Bronchial epithelial cell (primary cell): ENCODE measurements at places on chromosomes 3 and 15.

DNA sequence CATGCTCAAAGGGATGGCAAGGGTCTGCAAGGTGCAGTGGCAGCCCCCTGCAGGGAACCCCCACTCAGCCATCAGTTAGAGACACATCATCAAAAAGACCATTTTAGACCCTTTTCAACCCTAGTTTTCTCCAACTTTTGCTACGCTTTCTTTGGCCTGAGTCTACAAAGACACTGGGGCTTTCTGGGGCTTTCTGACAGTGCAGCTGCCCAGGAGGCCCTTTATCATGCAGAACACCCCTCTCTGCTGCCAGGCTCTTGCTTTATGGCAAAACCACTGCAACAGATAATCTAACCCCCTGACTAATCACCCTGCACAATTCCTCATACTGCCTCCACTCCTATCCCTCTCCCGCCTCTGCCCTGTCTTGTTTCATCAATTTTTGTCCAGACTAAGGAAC, 2.4 kb downstream of the NMNAT3 start:
- DNase-seq: no peak

GRCh38 chr15:90060797-90061196, 41.5 kb downstream of the IDH2 start:
- peak; percentile 27 for DNase-seq

GRCh38 chr15:38853608-38854007, 289.0 kb upstream of the RASGRP1 start:
- DNase-seq: peak; percentile 32

DNA sequence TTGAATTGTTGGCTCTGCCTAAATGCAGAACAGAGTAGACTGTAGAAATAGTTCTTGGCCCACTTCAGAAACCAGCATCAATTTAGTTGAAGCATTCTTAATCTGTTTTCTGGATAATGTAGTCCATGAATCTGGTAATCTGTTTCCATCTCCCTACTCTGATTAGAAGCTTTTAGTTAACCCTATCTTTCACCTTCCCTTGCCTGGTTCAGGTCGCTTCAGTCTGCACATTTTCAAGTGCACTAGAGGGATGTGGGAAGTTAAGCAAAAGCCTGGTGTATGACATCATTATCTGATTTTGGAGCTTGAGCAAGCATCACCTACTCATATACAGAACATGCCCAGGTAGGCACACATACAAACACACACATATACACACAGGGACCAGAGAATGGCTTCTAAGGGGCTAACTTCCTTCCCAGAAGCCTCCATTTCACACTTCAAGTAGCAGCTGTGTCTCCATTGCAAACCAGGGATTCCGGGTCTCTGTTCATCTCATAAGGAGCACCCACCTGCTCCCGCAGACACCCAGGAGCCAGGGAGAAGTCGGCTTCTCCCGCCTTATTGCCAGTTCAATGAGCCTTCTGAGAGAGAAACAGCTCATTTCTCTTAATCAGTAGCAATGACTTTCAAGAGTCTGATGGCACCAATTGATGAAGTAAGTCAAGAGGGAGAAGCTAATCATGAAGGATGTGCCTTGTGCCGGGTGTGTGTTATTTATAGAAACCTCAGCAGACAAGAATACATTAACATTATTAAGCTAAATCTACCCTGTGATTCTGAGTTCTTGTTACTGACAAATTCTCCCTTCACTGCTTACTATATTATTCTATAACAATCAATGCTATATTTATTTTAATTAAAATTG, 347.9 kb upstream of the STAC start:
- no peak for DNase-seq

GRCh38 chr15:39430389-39430788, 150.5 kb upstream of the THBS1 start:
- no peak for DNase-seq

DNA sequence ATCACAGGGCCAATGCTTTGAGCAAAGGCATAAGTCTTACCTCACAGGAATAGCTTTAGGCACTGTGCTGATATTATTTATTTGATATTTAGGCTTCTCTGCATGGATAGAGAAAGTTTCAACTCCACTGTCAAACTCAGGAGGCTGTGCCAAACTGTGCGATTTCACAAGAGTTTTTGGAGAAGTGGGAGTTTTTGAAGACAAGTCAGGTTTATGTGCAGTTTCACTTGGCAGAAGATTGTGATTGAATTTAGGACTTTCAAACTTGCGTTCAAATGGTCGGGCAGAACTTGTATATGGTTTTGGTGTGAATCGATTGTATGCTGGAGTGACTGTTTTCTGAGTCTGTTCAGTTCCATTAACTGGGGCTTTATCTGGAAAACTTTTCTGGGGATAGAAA, 113.7 kb downstream of the TJP1 start:
- DNase-seq: no peak

GRCh38 chr15:33242165-33242564, 47.7 kb upstream of the FMN1 start:
- DNase-seq: peak; percentile 100

DNA sequence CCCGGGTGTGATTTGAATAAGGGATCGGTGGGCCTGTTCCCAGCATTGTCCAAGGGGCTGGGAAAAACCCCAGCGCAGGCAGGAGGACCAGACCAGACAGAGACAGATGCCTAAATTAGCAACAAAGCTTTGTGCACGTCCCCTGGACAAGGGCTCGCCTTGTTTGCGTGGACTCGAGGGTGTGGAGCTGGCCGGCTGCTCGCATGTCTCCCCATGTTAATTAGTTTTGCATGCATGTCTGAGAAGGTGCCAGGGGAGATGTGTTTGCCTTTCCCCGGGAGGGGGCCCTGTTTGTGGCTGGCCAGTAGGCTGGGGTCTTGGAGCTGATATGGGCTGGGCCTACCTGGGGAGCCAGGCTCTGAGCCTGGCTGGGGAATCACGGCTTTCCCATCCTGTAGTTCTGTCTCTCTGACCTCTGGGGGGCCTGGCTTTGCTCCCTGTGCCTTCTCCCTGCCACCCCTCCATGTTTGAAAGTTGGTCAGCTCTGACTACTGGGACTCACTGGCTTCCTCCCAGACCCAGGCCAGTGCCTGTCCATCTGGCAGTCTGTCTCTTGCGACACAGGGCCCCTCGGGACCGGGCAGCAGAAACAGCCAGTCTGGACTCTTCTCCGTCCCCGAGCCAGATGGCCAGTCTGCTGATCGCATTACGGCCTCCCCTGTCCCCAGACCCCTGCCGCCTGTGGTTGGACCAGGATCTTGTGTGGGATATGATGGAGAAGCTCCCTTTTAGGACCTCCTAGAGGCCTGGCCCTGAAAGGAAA, 55.4 kb upstream of the POLG start:
- DNase-seq: no peak

GRCh38 chr3:181250714-181251113, 261.2 kb upstream of the DNAJC19 start:
- DNase-seq: no peak

GRCh38 chr3:28590216-28590615, 241.6 kb upstream of the AZI2 start:
- DNase-seq: no peak

GRCh38 chr15:81054236-81054635, 53.5 kb downstream of the TLNRD1 start:
- DNase-seq: no peak

DNA sequence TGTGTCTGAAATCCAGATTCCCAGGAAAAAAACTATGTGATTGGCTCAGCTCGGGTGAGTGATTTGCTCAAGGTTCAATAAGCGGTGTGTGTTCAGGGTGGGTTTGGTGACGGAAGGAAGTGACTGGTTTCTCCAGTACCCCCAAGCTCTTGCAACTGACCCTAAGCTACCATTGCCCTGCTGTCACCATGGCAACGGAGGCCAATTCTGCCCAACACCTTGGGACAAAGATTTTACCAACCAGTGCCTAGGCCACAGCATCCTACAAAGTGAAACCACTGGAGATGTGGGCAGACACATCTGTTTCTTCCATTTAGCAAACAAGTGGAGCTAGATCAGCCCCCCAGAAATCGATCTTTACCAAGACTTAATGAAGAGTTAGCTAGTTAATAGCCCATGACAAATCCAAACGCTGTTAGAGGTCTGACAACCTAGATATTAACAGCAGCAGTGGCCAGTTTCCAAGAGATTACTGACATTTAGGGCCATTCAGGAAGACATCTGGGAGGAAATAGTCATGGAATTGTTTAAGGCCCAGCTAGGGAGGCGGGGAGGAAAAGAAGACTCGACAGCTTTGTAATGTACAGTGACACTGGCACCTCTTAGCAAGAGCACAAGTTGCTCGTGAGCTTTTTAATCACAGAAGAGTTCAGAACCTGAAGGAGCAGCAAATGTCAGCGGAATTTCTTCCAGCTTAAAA, 195.9 kb downstream of the SLCO3A1 start:
- DNase-seq: no peak

DNA sequence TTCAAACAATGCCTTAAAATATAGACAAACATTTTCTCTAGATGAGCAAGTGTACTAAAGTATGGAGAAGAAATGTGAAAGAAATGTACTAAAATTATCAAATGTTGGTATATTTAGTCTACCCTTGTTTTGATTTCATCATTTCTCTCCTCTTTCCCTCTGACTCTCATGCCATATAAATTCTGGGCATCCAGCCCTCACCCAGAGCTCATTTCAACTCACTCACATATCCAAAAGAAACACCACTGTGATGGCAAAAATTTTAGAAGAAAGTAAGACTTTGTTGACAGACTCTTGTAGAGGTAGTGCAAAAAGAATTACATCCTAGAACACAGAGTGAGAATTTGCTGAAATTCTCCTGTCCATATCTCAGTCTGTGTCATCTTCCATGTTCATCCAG, 377.8 kb upstream of the SUCLG2 start:
- no peak for DNase-seq

DNA sequence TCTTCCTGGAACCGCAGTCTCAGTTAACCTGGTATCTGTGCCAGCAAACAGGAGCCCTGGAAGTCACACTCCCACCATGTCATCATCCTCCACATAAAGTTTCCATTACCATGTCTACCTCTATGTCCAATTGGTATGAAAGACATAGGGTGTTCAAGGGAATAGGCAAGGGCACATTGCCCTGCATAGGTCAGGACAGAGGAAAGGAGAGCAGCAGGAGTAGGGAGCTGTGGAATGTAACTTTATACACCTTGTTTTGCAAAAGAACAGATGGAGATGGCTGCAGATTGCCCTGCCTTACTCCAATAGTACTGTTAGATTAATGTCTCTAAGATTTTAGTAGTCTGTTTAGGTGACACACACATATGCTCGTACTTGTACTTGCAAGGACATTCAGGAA, 1056.4 kb downstream of the NTRK3 start:
- no peak for DNase-seq

DNA sequence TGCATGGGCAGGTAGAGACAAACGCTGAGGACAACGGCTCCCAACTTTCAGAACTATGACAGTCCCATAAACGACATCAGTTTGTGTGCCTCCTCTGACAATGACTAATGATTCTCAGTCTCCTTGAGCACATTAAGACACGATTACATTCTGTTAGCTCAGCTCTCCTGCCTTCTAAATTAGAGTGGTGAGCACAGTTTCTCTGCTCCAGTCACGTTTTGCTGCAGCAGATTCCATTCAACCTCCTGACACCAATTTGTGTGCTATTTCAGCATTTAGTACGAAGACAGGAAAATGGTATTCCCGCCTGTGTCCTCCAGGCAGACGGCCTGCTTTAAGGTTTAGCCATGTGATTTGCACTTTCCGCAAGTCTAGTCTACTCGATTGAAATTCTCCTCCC, 458.4 kb upstream of the CFAP20DC start:
- DNase-seq: no peak

DNA sequence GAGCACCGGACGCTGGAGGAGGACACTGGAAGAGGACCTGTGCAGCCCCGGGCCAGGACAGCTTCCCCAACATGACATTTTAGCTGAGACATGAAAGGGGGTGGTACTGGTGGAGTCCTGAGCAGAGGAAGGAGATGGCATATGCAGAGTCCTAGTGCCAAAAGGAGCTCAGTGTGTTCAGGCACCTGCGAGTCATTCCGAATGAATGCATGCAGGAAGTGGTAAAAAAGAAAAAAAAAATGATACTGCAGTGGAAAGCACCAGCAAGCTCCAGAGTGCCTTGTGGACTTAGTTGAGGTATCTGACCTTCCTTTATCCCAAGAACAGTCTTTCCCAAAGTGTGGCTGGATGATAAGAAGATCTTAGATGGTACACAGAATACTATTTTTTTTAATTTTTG, 6.6 kb upstream of the ZNF148 start:
- DNase-seq: peak; percentile 58

- DNase-seq: no peak
These were observed 8.0 kb upstream of the ALG1L2 start for GRCh38 chr3:130073582-130073981.

- no peak for DNase-seq
These were observed 42.3 kb downstream of the KCNH8 start for GRCh38 chr3:19190602-19191001.

DNA sequence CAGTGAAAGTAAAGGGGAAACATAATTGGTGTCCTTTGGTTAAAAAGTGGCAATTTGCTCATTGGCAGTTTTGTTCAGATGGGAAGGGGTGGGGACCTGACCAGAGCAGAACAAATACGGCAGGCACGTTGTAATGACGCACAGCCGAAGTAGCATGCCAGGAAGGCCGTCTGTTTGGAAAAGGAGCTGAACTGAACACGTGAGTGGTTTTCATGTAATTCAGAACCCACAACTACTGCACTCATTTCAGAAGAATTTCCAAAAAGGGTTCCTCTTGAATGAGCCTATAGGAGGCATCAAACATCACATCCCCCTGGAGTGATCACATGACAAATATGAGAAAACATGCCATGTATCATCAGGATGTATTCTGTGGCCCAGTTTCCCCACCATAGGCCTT, 42.9 kb upstream of the LMCD1 start:
- peak; percentile 82 for DNase-seq

DNA sequence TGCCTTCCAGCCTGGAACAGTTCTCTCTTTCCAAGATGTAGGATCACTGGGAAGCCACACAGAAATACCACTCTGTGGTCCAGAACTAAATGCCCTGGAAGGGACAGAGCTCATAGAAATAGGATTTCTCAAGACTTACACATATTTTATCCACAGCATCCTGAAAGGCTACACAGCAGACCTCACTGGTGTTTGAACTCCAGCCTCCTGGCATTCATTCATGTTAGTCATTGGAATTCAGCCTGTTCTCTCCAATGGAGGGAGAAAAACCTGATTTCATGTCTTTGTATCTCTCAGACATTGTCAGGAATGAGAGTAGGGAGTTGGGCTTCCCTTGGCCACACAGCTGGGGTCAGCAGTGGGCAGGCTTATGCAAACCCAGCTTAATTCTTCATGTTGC, 121.1 kb upstream of the PPP2R3A start:
- DNase-seq: no peak

GRCh38 chr3:14154276-14154675, 24.1 kb downstream of the XPC start:
- DNase-seq: no peak

DNA sequence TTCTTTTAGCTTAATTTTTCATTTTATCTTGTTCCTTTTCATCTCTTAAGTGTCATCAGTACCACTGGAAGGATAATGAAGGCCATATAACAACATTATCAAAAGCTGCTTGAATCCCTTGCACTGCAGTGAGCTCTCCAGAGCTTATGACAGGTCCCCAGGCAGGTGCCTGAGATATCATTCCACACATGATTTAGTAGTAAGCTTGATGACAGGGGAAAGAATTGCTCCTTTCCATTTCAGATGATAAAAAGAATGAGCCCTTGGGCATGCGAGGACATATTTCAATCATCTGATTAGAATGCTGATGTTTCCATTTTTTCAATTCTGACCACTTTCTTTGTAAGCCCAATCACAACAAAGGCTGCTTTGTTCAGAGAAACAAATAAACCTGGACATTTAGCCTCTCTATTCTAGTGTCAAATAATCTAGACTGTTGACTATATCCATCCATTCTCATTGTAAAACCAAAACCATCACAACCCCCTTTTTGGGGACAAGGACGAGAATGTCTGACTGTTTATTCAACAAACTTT, 567.8 kb downstream of the IGSF11 start:
- no peak for DNase-seq

GRCh38 chr15:67607329-67607728, 64.8 kb downstream of the MAP2K5 start:
- DNase-seq: no peak
